ENCODE measurements at places on chromosomes 7 and 10.

GRCh38 chr7:438916-439315, 80.7 kb downstream of the PDGFA start:
- no peak for DNase-seq

DNA sequence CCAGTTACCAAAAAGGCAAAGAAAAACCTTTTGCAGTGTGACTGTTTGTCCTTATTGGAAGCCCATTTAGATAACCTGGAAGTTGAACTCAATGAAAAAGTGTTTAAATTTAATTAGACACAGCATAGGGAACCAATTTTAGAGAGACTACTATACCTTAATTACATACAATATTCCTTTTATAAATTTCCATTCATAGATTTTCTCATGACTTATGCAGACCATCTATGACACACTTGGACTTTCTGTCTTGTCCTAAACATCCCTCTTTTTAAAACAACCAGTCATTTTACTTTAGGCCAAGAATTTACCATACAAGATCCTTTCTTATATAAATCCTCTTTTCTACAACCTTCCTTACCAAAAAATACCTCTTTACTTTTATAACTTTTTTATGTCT, 61.6 kb downstream of the MTURN start:
- no peak for DNase-seq

GRCh38 chr10:91051829-91052228, 130.9 kb upstream of the ANKRD1 start:
- peak; percentile 66 for DNase-seq

GRCh38 chr10:69042417-69042816, 45.5 kb upstream of the SRGN start:
- DNase-seq, result no peak

DNA sequence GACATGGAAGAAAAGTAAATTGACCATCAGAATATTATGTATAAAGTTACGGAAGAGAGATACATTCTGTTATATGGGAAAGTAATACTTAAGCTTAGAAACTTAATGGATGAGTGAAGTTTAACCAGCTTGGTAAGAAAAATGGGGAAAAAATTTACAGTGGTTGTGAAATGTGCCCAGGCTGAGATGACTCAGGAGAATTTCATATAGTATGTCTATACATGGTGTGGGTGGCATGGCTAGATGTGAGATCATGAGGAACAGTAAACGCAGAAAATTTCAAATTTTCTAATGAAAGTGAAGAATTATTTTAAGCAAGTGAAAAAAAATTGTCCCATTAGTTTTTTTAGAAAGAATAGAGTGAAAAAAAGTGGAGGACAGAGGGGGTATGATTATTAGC, 552.5 kb upstream of the SORCS1 start:
- no peak for DNase-seq

- DNase-seq, result no peak
These were observed 17.9 kb downstream of the NMT2 start for GRCh38 chr10:15150563-15150962.

GRCh38 chr7:138091032-138091431, 14.8 kb downstream of the AKR1D1 start:
- DNase-seq, result no peak

DNA sequence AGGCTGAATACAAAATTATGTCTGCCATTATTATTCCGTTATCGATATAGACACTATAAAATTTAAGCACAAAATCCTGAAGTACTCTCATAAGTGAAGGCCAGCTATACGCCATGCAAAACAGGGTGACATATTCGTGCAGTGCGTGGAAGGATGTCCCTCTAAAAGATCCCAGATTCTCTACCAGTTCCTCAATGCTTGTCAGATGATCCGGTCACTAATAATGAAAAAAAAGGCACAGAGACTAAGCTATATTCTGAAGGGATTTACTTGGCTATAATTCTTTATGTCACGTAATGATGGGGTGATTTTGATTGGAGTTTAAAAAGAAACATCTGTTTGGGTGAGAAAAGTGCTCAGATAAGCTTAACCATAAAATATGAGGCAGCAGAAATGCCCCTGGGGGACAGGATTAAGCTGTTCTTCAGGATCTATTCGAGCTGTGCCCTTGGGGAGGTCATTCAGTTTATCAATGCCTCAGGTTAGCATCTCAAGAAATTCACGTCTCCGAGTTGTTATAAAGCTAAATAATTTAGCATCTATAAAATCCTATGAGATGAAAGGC, 229.7 kb upstream of the PITRM1 start:
- no peak for DNase-seq

GRCh38 chr10:108167766-108168165, 1003.3 kb upstream of the SORCS1 start:
- no peak for DNase-seq

GRCh38 chr10:132369636-132370185, 27.3 kb upstream of the PWWP2B start:
- peak; percentile 26 for DNase-seq

- no peak for DNase-seq
These were observed 303.7 kb downstream of the BMPER start for GRCh38 chr7:34208878-34209621.

- DNase-seq, result no peak
These were observed 19.9 kb downstream of the DOCK4 start for GRCh38 chr7:112186300-112186699.

DNA sequence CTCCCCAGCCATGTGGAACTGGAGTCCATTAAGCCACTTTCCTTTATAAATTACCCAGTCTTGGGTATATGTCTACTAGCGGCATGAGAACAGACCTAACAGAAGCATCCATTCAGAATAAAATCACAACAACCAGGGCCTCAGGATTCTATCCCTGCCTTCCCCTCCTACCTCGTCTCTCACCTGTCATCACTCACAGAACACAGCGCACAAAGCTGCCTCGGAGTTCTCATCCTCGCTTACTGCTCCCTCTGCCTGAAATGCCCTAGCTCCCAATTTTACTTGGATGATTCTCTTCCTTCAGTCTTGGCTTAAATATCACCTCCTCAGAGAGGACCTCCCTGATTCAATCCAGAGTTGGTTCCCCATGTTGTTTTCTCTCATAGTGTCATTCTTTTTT, 70.7 kb upstream of the AFAP1L2 start:
- DNase-seq, result no peak

DNA sequence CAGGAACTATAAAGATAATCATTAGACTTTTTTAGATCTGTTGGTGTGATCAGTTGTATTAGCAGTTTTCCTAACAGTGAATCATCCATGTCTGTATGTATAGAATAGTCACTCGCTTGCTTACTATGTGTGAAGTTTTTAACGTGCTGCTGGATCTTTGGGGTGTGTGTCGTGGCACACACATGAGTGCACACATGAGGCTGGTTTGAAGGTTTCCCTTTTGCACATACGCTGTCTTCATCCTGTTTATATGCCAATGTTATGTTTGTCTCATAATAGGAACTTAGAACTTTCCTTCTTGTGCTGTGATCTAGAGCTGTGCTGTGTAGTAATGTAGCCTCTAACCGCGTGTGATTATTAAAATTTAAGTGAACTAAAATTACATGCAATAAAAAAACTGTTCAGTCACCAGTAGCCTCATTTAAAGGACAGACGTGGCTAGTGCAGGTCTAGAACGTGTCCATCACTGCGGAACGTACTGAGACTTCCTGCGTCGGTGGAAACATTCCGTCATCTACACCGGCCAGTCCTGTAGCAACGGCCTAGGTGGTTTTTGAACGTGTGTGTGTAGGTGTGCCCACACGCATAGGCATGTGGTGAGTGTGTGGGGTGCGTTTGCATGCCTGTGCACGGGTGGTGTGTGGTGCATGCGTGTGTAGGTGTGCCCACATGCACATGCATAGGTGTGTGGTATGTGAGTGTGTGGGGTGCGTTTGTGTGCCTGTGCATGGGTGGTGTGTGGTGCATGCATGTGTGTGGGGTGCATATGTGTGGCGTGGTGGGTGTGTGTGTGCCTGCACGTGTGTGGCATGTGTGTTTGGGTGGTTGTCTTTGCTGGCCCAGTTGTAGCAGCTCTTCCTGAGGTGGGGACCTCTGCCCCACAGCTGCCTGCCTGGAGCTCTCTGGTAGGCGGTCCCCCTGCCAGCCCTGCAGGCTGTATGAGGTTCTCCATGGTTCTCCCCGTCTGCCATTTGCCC, 56.6 kb downstream of the INPP5A start:
- DNase-seq, result no peak

- DNase-seq, result no peak
These were observed 988.6 kb downstream of the SORCS1 start for GRCh38 chr10:106175760-106176377.

GRCh38 chr7:47594406-47594805, 12.5 kb upstream of the TNS3 start:
- DNase-seq, result no peak

DNA sequence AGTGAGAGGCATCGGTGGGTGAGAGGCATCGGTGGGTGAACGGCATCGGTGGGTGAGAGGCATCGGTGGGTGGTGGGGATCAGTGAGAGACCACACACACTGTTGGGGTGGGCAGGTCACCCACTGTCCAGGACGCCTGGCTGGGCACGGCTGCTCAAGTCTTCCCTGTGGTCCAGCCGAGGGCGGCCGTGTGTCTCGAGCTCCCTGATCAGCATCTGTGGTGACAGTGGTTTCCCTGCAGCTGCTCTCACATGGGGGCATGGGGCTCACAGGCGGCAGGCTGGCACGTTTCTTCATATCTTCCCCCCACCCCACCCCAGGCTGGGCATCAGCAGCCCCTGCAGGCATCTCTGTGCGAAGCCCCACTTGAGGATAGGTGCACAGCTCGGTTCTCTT, 78.2 kb downstream of the NKX6-2 start:
- peak; percentile 45 for DNase-seq

GRCh38 chr7:50304129-50304910, at the start of gene IKZF1:
Gene IKZF1, plus strand, starts transcription at chr7:50304716. Its CDS starts 14,346 bp downstream, at chr7:50319062.
- DNase-seq, result peak; percentile 75

DNA sequence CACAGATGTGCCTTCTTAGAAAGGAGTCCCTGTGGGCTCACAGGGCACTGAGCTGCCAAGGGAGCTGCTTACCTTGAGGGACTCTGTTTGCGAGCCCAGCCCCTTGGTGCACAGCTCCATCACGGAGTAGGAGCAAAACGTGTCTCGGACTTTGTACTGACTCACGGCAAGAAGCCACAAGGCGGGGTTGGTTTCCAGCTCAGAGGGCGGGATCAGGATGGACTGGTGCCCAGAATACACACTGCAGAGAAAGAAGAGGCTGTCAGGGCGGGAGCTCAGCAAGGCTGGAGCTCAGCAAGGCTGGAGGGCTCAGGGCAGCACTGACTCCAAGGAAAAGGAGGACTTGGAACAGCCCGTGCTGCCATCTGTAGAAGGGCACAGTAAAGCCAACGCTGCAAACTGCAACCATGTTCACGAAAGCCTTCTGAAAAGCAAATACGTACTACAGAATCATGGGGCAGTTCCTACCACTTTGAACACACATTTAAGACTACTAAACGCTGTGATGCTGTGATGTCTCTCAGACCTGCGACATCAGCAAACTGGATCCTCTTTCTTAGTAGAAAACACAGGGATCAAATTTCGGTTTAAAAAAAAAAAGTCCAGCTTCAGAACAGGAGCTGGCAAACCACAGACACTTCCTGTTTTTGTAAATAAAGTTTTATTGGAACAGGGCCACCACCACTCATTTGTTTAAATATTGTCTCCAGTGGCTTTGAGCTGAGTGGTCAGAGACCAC, 194.3 kb downstream of the ZMYND11 start:
- DNase-seq, result peak; percentile 90

DNA sequence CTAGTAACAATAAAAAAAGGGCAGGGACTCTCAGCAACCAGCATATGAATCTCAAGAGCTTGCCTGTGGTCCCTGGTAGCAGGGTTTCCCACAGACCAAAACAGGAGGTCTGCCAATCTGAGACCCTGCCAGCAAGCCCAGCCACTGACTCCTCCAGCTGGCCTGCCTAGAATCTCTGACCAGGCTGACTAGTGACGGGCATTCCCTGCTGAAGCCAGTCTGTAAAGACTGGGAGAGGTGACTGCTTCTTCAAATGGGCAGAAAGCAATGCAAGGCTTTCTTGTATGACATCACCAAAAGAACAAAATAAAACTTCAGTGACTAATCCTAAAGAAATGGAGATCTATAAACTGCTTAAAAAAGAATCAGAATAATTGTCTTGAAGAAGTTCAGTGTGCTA, 249.4 kb downstream of the TCF7L2 start:
- DNase-seq, result no peak

DNA sequence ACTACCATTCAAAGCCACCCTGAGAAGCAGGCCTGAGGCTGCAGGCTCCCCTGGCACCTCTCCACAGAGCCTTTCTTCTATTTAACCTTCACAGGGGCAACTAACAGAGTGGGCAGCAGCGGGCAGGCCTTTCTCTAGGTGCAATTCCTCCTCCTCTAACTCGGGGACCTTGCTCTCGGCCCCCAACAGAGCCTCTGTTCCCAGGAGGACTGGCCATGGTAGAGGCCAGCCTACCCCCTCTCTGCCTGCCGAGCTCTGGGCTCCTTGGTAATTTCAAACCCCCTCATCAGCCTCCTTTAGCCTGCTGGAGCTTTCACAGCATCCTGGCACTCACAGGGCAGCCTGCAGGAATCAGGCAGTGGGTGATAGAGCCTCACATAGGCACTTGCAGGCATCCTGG, 920.8 kb upstream of the ZNF722 start:
- no peak for DNase-seq

DNA sequence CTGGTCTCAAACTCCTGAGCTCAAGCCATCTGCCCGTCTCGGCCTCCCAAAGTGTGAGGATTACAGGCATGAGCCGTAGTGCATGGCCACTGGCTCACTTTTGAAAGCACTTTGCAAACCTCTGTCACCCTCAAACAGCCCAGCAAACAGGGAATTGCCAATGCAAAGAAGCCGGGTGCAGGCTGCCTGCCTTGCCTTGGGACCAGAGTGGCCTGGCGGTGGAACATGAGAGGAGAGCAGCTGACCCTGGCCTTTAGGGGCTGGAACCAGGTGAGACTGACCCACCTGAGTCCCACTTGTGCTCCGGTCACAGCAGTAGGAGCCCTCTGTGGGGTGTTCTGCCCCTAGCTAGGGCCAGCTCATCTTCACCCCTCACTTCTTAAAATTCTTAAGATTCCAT, 237.1 kb upstream of the GALNT17 start:
- DNase-seq, result no peak

DNA sequence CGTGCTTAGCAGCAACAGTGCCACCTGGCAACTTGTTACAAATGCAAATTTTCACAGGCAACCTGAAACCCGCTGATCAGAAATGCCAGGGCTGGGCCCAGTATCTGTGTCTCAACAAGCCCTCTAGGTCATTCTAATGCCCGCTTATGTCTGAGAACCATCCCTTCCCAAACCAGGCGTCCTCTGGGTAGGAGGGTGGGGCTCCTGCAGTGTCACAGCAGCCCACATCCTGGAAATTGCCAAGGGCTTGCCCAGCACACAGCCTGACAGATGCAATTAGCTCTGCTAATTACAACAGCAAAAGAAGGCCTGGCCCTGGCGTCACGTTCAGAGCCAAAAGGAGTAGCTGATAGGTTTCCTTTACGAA, 15.9 kb downstream of the ITPRIP start:
- DNase-seq, result no peak

DNA sequence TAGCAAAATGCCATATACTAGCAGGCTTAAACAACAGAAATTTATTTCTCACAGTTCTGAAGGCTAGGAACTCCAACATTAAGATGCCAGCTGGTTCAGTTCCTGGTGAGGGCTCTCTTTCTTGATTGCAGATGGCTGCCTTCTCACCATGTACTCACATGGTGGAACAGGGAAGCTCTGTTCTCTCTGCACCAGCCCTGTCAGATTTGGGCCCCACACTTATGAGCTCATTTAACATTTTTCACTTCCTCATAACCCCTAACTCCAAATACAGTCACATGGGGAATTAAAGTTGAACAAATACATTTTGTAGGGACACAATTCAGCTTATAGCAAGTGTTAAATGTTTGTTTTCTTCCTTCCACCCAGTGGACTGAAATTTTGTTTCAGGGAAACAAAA, 218.6 kb upstream of the TAC1 start:
- no peak for DNase-seq

- DNase-seq, result no peak
These were observed 43.6 kb upstream of the IL6 start for GRCh38 chr7:22683379-22683778.

GRCh38 chr7:33596686-33597085, 308.7 kb upstream of the BMPER start:
- no peak for DNase-seq
